ENCODE measurements at places on chromosomes 12 and 14.

- no peak for DNase-seq
Observed at GRCh38 chr12:112325622-112326207, 56.5 kb downstream of the HECTD4 start.

DNA sequence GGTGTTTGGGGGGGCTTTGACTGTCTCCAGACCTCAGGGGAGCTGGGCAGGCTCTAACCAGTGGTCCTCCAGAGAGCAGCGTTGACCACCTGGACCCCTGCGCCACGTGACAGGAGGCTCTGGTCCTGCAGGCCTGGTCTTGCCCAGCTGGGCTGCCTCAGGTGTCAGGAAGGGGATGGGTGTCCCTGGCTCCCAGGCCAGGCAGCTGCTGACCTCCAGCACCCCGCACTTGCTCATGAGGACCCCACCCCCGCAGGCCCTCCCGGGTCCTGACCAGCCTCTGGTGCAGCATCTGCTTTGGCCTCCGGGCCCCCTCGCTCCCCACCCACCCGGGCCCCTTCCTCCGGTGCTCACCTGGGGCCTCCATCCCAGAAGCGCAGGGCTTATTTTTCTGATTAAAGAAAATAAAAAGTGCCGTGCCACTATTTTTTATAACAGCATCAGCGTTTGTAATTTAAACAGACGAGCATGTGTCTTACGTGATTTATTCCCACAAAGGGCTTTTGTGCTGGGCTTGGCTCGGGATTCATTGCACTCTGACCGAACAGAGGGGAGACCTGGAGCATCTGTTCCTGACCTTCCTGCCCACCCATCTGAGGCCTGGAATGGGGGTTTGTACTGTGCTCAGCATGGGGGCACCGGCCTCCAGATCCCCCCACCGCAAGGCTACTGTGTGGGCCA, 21.7 kb downstream of the FBRSL1 start:
- DNase-seq = no peak

DNA sequence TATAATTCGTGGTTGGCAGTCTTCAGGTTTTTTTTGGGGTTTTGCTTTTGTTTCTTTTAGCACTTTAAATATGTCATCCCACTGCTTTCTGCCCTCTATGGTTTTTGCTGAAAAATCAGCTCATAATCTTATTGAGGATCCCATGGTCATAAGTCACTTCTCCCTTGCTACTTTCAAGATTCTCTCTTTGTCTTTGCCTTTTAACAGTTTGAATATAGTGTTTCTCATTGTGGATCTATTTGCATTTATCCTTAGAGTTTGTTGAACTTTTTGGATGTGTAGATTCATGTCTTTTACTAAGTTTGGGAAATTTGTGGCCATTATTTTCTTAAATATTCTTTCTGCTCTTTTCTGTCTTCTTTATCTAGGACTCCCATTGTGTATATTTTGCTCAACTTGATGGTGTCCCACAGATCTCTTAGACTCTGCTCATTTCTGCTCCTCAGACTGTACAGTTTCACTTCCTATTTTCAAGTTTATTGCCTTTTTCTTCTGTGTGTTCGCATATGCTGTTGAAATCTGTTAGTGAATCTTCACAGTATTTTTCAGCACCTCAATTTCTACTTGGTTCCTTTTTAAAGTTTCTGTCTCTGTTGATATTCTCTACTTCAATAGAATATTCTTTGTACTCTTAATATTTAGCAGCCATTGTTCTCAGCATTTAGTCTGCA, 70.8 kb downstream of the WNK1 start:
- DNase-seq = no peak

DNA sequence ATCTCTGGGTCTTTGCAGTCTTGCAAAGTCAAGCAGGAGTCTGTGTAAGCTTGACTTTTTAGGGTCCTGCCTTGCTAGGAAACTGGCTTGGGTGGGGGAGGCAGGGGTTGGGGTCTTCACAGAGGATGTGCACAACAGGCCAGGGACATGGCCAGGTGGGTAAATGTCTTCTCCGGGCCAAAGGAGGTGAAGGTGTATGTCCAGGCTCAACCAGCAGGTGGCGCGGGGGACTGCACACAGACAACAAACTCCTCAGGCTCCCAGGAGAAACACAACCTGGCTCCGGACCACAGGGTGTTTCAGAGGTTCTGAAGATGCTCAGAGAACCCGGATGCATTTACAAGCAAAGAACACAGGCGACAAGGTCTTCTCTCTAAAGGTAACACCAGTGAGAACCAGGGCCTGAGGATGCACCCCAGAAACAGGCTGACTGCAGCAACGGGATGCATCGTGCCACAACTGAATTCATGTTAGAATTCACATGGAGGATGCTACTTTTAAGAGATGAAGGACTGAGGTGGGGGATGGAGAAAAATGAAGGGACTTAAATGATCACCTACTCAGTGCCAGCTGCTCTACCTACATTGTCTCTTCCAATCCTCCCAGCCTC, 56.0 kb downstream of the PLEKHG3 start:
- peak; percentile 63 for DNase-seq

DNA sequence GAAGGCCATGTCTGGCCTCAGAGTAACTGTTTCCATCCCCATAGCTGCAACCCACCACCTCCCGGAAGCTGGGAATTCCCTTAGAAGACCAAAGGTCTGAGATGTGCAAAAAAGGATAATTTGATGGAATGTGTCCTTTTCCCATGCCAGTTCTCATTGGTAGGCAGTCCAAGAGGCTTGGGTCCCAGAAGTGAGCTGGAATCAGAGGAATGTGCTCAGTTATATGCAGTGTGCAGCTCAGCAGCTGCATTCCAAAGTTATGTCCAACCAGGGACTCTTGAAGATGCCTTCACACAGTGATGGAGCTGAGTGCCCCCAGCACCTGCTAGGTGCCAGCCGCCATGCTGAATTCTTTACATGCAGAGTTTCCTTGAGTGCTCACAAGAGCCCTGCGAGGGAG, 583.9 kb upstream of the TBX3 start:
- no peak for DNase-seq

GRCh38 chr12:50072198-50072907, 12.8 kb upstream of the SMARCD1 start:
- DNase-seq = no peak

DNA sequence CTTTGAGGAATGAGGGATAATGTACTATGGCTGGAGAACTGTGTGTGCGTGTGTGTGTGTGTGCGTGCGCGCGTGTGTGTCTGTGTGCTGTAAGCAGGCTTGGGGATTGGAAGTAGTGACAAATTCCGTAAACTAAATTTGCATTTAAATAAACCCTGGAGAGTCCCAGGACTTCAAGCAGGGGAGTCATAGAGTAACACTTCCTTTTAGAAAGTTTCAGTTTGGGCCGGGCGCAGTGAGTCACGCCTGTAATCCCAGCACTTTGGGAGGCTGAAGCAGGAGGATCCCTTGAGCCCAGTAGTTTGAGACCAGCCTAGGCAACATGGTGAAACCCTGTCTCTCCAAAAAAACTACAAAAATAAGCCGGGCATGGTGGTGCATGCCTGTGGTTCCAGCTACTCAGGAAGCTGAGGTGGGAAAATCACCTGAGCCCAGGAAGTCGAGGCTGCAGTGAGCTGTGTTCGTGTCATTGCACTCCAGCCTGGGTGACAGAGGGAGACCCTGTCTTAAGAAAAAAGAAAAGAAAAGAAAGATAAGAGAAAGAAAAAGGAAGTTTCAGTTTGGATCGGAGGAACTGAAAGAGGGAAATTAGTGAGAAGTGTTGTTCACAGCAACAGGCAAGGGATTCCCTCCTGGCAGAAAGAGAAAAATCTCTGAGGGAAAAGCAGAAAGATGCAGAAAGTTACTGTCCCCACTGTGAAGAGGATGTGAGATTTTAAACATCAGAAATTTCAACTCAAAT, 222.7 kb upstream of the SOX5 start:
- no peak for DNase-seq

GRCh38 chr12:57241402-57242310, 9.3 kb downstream of the STAC3 start:
- no peak for DNase-seq

DNA sequence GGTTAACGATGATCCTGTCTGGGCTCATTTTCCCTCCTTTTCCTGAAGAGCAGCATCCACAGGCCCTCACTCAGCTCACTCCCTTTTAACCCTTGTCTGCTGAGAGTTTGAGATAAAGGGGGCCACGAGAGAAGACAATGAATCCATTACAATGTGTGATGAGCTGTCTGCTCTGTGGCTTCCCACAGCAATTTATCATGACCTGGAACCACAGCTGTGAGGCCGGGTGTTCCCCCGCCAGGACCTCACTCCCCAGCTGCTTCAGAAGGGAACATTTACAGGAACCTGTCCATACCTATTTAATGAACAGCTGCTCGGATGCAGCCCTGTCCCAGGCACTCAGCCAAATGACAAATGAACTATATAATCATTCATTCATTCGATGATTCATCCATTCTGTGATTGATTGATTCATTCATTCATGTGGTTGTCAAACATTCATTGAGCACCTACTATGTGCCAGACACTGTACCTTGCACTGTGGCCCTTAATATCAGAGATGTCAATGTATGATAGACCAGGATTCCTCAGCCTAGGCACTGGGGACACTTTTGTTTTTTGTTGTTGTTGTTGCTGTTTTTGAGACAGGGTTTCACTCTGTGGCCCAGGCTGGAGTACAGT, 18.5 kb upstream of the P2RX7 start:
- DNase-seq = no peak

DNA sequence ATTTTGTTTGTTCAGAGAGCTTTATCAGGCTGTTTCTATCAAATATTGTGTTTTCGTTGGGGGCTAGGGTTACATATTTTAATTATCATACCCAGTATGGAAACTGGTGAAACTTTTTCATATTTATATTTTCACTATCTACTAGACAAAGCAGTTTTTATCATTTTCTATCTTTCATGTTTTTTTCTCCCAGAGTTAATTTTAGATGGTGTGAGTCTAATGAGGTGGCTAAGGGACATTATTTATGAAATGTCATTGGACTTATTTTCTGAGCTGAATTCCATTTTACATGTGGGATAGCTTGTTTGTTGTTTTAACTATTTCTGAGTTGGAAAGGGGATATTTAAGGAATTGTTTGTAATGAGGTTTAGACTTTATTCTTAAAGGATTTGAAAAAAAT, 100.3 kb downstream of the TMTC2 start:
- no peak for DNase-seq

- DNase-seq = no peak
Observed at GRCh38 chr12:59491877-59492276, 104.0 kb upstream of the SLC16A7 start.

- no peak for DNase-seq
Observed at GRCh38 chr14:89348722-89349121, 68.3 kb downstream of the FOXN3 start.

- no peak for DNase-seq
Observed at GRCh38 chr12:52759218-52759617, 17.9 kb downstream of the KRT76 start.

GRCh38 chr12:115630136-115630535, 647.4 kb downstream of the MED13L start:
- no peak for DNase-seq

DNA sequence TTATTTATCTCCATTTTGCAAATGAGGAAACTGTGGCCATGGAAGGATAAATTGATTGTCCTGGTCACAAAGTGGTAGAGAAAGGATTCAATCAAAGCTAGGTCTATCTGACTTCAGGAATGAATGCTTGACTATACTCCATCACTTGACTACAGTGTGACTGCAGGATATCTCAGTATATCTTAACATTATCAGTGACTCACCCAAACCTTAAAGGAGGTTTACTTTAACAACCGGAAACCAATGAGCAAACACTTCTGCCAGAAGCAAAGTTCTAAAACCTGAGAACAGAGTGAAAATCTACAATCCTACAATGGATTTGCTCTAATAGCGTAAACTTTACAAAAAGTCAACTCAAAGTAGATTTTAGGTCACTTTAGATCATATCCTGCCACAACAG, 277.0 kb downstream of the CEP128 start:
- no peak for DNase-seq

DNA sequence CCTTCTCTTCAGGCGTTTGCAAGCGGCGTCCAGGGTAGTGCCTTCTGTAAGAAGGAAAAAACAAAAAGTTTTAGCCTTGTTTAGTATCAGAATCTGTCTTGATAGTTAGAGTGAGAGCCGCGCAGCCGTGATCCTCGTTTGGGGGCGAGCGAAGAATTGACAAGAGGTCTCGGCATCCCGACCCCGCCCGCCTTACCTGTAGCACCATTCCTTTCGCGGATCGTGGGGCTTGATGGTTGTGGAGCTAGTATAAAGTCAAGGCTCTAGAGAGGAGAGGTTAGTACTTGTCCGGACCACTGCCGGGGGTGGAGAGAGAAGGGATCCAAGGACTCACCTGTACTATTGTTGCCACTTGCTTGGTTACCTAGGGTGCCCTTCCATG, 494 bp downstream of the TMTC3 start:
- DNase-seq = peak; percentile 51

- DNase-seq = no peak
Observed at GRCh38 chr14:36700651-36701050, 39.0 kb downstream of the PAX9 start.

GRCh38 chr12:77007476-77007875, 57.9 kb downstream of the E2F7 start:
- DNase-seq = no peak

- no peak for DNase-seq
Observed at GRCh38 chr12:79203058-79203647, 338.6 kb downstream of the SYT1 start.

DNA sequence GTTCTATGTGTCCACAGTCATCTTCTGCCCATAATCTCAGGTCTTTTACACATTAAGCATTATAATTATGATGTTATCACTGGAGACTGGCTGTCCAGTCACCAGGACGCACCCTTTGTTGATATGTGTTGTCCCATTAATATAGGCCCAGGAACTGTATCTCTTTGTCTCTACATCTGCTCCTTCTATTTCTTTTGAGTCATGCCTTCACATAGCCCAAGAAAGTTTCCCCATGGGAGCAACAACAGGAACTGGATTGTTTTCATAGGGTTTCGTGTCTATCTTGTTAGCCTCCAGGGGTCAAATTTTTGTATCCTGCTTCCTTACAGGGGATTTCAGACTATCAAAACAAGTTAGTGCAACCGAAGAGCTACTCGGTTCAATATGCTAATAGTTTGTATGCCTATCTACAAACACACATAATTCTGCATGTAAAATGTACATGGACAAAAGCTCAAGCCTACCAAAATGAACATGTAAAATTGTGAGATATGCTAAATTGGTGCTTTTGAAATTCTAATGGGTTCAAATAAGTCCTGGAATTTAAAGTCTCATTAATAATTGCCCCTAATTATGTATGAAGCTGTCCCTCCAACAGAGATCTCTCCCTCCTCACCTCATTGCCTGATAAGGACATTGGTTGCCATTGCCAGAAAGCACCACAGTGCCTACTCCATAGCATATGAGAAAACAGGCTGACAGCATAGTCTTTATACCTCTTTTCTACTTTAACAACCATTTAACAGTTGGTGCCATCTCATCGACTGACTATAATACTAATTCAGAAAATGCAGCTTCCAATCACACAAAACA, 99.8 kb upstream of the DIO2 start:
- DNase-seq = no peak

DNA sequence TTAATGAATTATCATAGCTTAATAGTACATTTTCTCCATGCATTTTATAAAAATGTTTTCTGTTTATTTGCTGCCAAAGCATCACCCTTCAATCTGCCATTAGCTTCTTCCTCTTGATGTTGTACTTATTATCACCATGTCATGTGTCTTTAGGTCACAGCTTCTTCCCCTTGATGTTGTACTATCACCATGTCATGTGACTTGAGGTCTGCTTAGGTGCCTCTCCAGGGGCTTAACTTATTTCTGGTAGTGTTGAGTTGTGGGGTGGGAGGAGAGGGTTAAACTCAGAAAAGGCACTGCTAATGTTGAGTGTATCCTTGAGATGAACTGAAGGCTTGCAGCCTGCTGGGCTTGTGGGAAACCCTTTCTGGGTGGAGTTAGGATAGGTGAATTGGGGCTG, 87.8 kb downstream of the DAAM1 start:
- DNase-seq = no peak
